ENCODE measurements at places on chromosomes 1 and 21.

- DNase-seq = no peak
Measured at GRCh38 chr1:88552226-88552625, 131.8 kb upstream of the PKN2 start.

DNA sequence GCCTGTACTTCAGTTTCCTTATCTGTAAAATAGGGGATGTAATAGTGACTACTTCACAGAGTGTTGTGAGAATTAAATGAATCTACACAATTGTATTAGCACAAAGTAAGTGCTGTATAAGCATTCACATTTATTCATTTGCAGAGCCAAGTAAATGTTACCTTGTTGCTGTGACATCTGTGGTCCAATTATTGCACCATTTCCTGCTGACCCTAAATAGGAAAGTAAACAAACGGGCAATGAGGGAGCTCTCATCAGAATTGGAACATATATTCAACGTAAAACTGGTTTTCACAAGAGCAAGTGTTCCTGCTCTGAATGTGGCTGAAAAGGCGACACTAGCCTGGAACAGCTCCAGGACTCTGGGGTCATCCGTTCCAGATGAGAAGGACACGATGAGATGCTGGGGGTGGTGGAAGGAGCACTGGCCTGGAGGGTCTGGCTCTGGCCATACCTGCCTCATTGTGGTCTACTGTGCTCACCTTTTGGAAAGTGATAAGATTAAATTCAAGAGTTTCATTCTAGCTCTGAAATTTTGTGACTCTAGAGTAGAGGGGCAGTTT lies 34.5 kb downstream of the PROX1 start:
- DNase-seq = no peak

DNA sequence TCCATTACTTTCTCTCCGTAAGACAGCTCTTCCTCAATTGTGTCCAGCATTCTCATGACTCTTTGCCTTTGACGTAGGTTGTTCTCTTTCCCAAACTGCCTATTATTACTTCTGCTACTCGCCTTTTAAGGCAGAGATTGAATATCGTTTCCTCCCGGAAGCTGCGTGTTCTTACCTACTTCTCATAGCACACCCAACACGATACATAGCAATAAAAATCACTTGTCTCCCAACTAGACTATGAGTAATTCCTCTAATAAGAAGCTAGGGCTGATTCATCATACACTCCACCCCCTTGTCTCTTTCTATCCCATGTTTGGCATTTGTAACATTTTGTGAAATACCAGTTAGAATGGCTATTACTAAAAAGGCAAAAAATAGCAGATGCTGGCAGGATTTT lies 55.8 kb upstream of the SGIP1 start:
- no peak for DNase-seq

GRCh38 chr1:239276051-239276450 lies 110.3 kb upstream of the CHRM3 start:
- DNase-seq = no peak

DNA sequence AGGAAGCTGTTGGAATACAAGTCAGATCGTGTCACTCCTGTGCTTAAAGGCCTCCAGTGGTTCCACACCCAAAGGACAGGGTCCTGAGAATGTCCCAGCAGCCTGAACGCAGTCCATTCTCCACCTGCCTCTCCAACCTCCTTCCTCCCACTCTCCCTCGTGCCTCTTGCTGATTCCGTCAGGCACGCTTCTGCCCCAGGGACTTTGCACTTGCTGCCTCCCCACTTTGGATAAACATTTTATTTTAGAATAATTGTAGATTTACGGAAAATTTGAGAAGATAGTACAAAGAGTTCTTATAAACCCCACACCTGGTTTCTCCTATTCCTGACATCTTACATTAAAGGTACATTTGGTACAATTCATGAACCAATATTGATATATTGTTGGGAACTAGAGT lies 28.4 kb upstream of the LDLRAP1 start:
- DNase-seq = no peak

DNA sequence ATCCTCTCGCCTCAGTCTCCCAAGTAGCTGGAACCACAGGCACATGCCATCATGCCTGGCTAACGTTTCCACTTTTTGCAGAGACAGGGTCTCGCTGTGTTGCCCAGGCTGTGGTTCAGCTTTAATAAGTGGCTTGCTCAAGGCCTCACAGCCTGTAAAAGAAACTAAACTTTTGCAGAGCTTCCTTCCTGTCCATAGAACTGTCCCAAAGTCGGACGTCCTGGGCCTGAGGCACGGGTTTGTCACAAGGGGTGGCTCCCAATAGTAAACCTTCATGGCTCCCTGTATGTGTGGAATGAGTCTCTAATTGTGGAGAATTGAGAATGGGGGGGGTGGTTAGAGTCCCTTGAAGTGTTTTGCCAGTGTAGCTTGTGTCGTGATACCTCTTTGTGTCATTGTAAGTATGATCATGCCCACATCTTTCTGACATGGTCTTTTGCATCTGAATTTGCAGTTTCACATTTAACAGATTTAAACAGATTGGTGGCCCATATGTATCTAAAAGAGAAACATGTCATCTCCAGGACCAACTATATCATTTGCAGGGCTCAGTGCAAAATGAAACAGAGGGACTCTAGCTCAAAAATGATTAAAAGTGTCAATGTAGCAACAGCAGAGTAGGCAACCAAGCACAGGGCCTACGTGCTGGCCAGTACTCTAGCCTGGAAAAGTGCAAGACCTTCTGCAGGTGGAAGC lies 332.1 kb downstream of the KIF26B start:
- DNase-seq = no peak

DNA sequence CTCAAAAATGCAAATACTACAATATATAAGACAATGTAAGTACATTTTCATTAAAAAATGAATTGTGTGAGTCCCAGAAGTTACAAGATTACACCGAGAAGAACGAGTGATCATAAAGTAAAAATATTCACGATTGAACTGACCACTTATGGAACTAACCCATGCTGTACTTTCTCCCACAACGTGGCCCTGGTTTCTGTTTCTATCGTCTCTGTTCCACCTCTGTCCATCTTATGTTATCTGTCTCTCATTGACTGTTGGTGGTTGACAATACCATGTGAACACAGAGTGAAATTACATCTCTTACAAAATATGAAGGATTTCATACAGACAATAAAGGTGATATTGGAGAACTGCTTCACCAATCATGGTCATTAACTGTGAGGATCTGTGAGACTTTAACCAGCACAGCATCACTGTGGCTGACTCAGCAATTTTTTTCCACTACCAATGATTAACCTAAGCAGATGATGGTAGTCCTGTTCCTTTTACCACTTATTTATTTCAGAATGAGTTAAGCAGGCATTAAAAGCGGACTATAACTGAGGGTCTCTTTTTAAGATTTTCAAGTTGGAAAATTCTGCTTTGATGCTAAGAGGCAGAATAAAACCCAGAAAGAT lies 165.1 kb downstream of the TGFB2 start:
- no peak for DNase-seq

- DNase-seq = no peak
Measured at GRCh38 chr1:13760921-13761320, 60.9 kb downstream of the PRDM2 start.

GRCh38 chr1:197254866-197255265 lies 13.2 kb upstream of the CRB1 start:
- DNase-seq = no peak

GRCh38 chr1:41439234-41439633 lies 45.2 kb downstream of the EDN2 start:
- no peak for DNase-seq

DNA sequence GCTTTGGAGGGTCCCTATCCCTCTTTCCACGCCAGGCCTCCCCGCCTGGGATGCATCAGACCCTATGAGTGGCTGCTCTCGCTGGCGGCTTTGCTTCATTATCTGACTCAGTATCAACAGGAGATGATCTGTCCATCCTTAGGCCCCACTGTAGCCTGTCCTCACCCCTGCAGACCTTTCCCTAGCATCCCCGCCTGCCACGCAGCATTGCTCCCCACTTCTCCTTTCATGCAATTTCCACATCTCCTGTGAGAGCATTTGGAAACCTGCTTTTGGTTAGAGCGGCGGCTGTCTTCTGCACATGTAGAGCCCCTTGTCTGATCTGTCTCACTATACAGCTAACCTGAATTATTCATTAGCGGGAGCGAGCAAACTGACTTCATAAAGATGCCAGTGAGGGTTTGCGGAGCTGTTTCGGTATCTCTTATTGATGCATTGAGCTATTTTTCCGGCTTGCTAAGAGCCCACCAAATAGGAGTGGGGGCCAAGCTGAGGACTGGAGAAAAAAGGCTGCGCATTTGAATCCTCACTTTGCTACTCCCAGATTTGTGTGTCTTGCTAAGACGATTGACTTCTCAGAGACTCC lies 40.0 kb upstream of the ATP2B4 start:
- no peak for DNase-seq

DNA sequence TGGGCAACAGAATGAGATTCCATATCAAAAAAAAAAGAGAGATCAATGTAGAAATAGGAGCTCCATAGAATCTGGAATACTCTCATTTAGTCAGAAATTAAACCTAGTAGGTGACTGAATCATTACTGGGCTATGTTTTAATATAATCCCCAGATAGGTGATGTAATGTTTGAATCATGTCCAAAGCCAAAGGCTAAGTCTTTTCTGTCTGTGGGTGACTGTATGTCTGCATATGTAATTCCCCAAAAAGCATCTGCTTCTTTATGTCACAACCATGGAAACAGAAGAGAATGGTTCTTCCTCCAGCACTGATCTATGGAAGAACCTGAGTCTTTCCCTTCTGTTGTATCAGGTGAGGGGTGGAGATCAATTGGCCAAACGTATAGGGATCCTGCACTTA lies 5.8 kb downstream of the LAMC2 start:
- no peak for DNase-seq

DNA sequence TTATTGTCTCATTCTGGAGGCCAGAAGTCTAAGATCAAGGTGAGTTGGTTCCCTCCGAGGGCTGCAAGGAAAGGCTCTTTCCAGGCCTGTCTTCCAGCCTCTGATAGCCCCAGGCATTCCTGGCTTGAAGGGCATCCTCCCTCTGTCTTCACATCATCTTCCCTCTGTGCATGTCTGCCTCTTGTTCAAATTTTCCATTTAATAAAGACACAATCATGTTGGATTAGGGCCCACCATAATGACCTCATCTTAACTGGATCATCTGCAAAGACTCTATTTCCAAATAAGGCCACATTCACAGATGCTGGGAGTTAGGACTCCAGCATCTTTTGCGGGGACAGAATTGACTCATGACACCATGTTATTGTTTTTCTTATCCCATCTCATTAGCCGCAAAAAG lies 24.5 kb downstream of the HUNK start:
- no peak for DNase-seq

GRCh38 chr21:34343347-34343746 lies 20.5 kb upstream of the KCNE2 start:
- no peak for DNase-seq

DNA sequence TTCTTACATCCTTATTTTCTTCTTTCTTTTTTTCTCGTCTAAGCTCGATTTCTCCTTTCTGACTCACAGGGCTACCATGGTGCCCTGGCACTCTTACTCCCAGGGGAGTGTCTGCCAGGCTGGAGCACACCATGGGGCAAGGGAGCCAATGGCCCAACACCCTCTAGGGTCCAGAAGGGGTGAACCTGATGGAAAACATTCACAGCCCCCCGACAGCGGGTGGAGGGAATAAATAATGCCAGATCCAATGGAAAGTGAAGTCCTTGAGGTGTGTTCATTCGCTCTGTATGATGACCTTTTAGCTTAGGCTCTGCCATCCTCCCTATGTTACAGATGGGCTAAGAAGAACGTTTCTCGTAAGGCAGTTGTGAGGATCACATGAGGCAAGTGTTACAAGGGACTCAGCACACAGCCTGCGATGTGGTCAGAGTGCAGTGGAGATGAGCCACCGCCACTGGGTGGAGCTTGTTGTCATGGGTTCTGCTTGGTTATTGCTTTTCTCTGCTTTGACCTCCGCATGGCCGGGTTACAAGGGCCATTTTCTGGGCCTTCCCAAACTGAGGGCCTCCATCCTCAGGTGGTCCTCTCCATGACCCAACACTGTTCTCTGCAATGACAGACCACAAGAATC lies 3.5 kb upstream of the FCMR start:
- peak; percentile 18 for DNase-seq

DNA sequence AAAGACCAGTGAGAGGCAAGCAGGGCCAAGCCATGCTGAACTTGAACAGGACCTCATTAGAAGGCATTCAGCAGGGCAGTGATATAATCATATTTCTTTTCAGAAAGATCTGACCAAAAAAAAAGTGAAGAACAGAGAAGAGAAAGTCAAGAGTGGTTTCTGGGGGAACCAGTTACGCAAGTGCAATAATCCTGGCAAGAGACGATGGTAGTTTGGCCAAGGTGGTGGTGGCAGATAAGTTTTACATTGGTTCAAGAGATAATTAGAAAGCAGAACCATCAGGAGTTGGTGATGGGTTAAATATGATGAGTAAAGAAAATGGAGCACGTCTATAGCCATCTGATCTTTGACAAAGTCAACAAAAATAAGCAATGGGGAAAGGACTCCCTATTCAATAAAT lies 54.3 kb downstream of the ZSWIM5 start:
- no peak for DNase-seq

DNA sequence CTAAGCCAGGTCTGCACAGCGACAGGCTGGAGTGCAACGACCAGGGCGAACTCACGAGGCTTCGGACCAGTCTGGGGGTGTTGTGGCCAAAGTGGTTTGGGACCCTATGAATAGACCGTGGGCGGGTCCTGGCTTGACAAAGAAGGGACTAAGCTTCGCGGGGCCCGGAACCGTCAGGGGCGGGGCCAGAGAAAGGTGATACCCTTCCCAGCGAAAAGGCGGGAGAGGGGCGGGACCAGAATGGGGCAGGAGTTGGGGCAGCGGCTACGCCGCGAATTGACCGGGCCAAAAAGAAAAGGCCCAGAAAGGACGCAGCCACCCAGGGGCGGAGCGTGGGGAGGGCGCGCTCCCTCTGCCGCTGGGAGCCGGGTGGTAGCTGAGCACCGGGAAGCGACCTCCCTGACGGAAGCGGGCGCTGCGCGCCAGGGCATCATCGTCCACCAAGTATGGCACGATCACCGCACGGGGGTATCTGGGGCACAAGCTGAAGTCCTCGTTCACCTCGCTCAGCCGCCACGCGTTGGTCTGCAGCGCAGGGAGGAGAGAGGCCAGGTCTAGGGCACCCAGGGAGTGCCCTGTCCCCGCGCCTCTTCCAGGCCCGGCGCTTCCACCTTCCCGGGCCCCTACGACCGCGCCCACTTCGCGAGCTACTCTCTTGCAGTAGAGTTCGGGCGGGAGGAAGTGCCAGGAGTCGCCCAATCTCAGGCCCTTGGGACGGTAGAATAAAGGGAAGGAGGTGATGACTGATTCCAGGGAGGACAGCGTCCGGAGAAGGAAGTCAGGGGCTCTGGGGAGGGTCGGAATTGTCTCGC lies 6.7 kb upstream of the FAM167B start:
- DNase-seq = no peak

DNA sequence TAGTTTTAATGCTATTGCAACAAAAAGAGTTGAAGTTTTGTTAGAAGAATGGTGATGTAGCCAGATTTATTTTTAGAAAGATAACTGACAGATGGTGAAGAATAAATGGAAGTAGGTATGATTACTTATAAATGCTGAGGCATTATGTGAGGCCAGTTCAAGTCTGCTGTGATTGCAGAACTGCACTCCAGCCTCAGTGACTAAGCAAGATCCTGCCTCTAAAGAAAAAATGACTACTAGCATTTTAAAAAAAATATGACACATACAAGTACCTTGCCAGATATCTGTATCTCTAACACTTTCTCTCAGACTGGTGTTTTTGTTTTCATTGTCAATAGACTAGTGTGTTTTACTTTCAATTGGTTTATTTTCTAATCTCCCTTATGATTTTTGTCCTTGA lies 1242.4 kb upstream of the ADGRL4 start:
- DNase-seq = no peak

- no peak for DNase-seq
Measured at GRCh38 chr21:26815197-26815596, 30.0 kb downstream of the ADAMTS1 start.
